ENCODE measurements at places on chromosomes 7 and 10.

- DNase-seq, result no peak
Measured at GRCh38 chr10:70756700-70757360, 28.3 kb downstream of the TBATA start.

- no peak for DNase-seq
Measured at GRCh38 chr10:36534471-36535002, 590.9 kb upstream of the ANKRD30A start.

- no peak for DNase-seq
Measured at GRCh38 chr10:128466831-128467371, 340.7 kb upstream of the MKI67 start.

- no peak for DNase-seq
Measured at GRCh38 chr7:69803699-69804516, 205.6 kb downstream of the AUTS2 start.
